Mesenteric fat pad (tissue), 1 donor: ENCODE measurements at places on chromosomes 5 and 9. TPM values are rescaled to one million over a fixed set of nuclear protein-coding genes. Genes with fewer than 3 reads are reported as not detected.

PCDHGA7 gene
- 1.9 TPM for total RNA-seq

DNA sequence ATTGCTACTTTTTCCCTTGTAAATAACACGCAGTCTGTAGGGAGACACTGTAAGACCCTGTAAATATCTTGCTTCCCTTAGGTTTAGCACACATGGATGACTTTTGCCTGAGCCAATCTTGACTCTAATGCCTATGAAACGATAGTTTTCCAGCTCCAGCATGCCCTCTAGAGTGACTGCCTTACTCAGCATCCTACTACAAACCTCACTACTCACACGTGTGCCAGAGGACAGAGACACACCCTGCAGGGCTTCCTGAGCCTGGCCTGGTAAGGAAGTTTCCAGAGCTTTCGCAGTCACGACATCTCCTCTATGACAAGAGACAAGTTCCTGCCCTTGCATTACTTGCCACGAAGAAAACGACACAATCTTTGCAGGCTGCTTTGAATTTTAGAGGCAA lies 138.1 kb downstream of the ATPSCKMT start:
- DNase-seq: no peak

ELOVL7 gene
- total RNA-seq: 5.6 TPM

- DNase-seq: no peak
Measured at GRCh38 chr5:82674671-82675070, 396.5 kb upstream of the RPS23 start.

DNA sequence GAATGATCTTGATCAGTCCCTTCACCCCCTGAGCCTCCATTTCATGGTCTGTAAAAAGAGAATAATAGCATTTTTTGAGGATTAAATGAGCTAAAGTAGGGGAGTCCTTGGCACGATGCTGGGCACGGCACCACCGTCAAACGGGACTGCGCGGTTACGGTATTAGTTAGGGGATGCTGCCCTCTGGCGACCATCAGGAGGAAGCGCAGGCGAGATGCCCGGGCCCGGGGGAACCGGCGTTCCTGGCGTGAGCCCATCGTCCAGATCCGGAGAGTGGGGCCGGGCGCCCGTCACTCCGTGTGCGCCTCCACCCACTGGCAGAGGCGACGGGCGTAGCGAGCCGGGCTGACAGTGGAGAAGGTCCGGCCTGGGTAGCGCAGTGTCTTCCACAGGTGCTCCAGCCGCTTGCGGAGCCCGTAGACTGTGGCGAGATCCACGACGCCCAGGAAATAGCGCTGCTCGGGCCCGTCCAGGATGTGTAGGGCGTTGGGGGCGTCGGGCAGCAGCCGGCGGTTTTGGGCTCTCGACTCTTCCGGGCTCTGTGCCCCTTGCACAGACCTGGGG lies 4.8 kb upstream of the ST6GALNAC4 start:
- DNase-seq: no peak
